NCI-H524 treated with DMSO at 0.1 percent for 48 hours (cell line): ENCODE measurements at places on chromosomes 5 and 9.

DNA sequence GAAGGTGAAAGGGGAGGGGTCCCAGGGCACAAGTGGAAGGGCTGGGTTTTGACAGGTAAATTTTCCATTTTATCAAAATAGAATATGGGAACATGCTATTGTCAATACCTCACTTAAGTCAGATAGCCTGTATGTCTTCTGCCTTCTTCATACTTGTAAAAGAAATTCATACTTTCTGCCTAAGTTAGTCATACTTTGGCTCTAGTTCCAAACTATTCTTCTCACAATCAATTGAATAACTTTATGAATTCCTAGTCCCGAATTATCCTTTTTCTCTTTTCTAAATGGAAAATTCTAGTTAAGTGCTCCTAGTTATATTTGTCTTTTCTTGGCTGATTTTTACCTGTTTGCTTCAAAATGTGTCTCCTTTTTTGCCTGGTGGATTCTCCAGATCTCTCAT lies 271.4 kb downstream of the CSNK1G3 start:
- DNase-seq, result no peak

GRCh38 chr9:91131433-91131839 lies 230.3 kb downstream of the AUH start:
- no peak for DNase-seq

DNA sequence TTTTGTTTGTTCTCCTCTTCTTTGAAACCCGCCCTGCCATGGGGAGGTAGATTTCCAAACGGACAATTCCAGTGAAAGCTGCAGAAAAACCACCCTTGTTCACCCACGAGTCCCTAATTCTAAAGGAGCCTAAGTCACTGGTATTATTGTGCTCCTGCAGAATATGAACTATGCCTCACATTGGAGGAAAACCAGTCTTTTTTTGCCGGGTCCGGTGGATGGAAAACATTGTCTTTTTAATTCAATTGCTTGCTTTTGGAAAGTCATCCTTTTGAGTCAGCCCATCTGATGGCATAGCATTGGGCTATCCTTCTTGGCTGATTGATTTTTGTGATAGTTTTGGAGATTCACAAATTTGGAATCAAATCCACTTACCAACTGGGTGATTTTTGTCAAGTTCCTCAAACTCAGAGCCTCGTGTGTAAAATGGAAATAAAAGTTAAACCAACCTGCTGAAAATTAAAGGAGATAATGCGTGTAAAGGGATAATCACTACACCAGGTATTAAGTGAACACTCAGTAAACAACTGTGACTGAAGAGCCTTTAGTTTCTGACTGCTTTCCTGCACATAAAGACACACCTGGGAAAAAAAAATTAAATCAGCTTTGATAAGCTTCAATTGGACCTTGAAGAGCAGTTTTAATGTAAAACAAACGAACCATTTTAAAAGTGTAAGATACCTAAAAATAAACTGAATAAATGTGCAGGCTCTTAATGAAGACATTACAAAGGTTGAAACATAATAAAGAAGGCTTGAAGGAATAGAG lies 780 bp upstream of the CCNJL start:
- no peak for DNase-seq

GRCh38 chr5:33438996-33439395 lies 1.8 kb upstream of the TARS1 start:
- no peak for DNase-seq

- DNase-seq, result no peak
Observed at GRCh38 chr9:134342746-134343115, 16.5 kb downstream of the RXRA start.

DNA sequence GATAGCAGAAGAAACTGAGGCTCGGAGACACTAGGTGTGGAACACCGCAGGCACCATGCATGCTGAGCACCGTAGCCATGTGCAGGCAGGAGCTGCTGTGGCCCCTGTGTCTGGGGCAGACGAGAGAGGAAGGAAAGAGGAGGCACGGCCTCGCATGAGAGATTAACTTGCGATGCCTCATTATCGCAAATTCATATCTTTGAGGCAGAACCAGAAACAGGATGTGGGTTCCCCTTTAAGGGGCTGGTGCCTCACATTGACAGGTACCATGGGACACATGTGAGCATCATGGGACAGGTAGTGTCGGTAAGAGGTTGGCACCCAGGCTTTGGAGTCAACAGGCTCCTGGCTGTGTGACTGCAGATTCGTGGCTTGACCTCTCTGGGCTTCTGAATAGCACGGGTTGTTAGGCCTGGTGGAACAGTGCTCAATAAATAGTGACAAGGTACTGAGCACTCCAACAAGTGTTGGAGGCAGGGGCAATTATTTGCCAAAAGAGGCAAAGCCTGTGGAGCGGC lies 40.8 kb downstream of the NAIF1 start:
- no peak for DNase-seq

DNA sequence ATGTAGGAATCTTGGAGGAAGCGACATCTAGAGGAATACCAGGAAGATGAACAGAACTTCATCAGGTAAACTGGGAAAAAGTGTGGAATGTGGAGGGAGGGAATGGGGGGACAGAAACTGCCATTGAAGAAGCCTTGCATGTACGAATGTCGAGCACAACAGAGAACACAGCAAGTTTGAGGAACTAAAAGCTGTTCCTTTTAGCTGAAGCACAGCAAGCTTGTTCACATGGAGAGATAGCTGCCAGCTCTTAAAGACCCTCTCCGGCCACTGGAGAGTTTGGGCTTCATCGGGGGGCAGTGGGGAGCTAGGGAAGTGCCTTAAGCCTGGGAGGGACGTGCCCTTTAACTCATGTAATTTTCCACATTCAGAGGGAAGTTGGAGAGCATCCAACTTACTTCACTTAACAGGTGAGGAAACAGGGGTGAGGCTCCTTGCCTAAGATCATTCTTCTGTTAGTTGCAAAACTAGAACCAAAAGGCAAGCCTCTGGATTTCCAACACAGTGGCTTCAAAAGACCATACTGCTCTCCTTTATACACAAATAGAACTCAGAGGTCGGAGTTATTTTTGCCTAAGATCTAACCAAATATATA lies 2.3 kb upstream of the CYFIP2 start:
- DNase-seq, result no peak

GRCh38 chr5:36209664-36210063 lies 32.1 kb downstream of the NADK2 start:
- DNase-seq, result no peak

DNA sequence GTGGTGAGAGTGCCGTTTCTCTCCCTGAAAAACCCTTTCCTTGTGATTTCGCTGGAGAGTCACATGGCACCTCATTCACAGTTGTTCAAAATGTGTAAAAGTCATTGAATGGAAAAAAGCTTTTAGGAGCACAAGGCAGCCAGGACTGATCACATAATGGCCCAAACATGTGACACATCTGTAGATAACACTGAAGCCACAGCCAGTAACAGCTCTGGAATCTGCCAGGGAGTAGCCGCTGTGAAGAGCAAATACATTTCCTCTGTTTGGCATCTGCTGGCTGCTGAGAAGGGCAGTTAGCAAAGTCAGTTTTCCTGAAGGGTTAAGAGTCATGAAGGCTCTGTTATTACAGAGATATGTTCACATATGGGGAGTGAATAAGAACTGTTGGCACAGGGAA lies 271.8 kb downstream of the NNT start:
- no peak for DNase-seq

GRCh38 chr5:135488727-135489465 lies 36.7 kb upstream of the TIFAB start:
- peak; percentile 84 for DNase-seq

- DNase-seq, result no peak
Observed at GRCh38 chr5:138843316-138844124, 31.6 kb downstream of the LRRTM2 start.

DNA sequence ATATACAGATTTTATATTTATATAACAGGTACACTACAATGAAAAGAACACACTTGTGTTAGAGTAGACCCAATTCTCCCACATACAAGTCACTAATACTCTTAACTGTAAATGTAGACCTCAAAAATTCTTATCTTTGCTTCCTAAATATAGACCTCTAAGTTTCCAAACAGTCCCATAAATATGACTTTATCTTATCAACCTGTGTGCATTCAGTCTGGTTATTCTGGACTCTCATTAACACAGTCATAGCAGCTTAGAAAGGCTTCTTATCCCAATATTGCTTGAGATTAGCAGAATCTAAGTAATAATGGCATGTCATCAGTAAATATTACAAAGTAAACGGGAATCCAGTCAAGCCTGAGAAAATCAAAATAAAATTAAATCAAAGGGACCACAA lies 161.1 kb downstream of the FBXL17 start:
- no peak for DNase-seq

GRCh38 chr5:14222206-14222605 lies 79.1 kb downstream of the TRIO start:
- DNase-seq, result no peak

GRCh38 chr5:43567967-43568366 lies 11.1 kb upstream of the PAIP1 start:
- no peak for DNase-seq

- no peak for DNase-seq
Observed at GRCh38 chr5:131210151-131210510, 39.4 kb downstream of the LYRM7 start.

GRCh38 chr9:107049046-107049802 lies 186.3 kb downstream of the ZNF462 start:
- no peak for DNase-seq

- no peak for DNase-seq
Observed at GRCh38 chr9:137421838-137422603, 941 bp downstream of the EXD3 start.
